Glomerular endothelial cell (primary cell): ENCODE measurements at places on chromosomes 12 and 14. TPM values are rescaled to one million over a fixed set of nuclear protein-coding genes. Genes with fewer than 3 reads are reported as not detected.

Gene PTHLH
- total RNA-seq = 1.4 and 5.0 TPM in 2 replicates

Gene ACSS3
- total RNA-seq = 0.10 and 7.7 TPM in 2 replicates

Gene CAPZA3
- total RNA-seq = not detected in 2 replicates

Gene KRT3
- 0.18 TPM in 1 of 2 replicates, not detected in the other for total RNA-seq

Gene AACS
- 21.0 and 23.3 TPM in 2 replicates for total RNA-seq

Gene AGAP2
- total RNA-seq = 0.47 TPM in 1 of 2 replicates, not detected in the other

Gene KIF26A
- 8.0 and 19.8 TPM in 2 replicates for total RNA-seq

Gene SYNDIG1L
- not detected in 2 replicates for total RNA-seq

Gene LTB4R2
- 1.8 and 8.4 TPM in 2 replicates for total RNA-seq

Gene ACTR10
- total RNA-seq = 64.2 and 67.0 TPM in 2 replicates

Gene IGFBP6
- total RNA-seq = 21.5 and 55.3 TPM in 2 replicates

GRCh38 chr12:62192180-62192902 lies 67.9 kb upstream of the USP15 start:
- peak; percentile 80 for DNase-seq

GRCh38 chr14:70702161-70702560 lies 60.4 kb downstream of the TTC9 start:
- DNase-seq = no peak

DNA sequence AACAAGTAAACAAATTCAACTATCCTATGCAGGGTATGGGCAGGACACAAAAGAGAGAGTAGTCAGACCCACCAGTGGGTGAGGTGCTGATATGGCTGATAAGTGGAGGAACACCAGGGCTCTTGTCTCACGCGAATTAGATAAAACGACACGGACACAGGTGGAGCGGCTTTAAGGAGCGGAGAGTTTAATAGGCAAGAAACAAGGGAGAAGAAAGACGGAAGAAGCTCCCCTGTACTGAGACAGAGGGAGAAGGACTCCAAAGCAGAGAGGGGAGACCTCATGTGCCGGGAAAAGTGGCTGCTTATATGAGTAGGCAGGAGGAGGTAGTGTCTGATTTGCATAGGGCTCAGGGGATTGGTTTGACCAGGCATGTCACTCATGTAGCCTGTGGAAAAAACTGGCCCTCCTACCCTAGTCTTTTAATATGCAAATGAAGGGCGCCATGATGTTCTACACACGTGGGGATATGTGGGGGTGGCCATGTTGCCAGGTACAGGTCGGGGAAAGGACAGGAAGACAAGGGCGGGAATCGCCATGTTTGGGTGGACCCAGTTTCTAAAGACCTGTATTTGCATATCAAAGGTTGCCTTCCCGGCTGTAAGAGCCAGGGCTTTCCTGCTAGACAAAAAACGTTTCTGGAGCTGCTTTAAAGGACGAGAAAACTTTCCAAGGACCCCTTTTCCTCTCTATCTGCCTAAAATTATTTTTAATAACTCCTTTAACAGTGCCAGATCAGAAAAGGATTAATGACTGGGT lies 28.8 kb downstream of the RPGRIP1 start:
- DNase-seq = peak; percentile 23

DNA sequence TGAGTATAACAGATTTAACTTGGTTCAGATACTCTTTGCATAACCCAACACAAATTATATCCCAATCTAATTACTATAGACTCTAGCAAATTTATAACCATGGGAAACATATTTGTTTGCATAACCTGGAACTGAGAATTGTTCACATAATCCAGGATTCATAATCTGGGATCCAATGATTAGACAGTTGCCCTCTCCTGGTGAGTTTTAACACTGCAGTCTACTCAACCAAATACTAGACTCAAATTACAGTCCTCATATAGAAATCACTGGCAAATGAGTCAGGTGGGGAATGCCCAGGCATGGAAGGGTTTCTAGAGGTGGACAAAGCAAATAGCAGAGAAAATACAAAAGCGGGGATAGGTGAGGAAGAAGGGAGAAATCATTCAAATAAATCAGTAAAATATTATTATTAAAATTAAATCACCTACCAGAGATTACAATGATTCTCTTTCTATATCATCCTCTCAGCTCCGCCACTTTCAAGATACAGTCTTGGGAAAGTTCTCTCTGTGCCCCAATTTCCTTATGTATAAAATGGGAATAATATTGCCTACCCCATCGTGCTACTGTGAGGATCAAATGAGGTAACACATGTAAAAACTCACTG lies 9.4 kb downstream of the GCH1 start:
- DNase-seq = peak; percentile 39

GRCh38 chr12:26090836-26091510 lies 33.9 kb downstream of the BHLHE41 start:
- no peak for DNase-seq

DNA sequence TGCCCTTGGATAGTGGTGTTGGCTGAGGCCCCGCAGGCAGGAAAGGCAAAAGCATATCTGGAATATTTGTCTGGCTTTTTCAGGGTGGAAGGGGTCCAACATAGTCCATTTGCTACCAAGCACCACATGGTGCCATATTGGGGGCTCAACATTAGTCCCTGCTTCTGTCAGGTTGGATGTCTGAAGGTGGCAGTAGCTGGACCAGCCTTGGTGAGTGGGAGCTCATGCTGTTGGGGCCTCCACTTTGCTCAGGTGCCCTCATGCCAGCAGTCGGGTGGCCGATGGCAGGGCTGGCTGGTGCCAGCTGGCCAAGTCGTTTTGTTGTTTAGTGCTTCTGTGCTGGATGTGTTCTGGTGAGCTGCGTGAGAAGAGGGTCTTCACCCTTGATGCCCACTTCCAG lies 135.3 kb downstream of the PAPOLA start:
- DNase-seq = no peak

DNA sequence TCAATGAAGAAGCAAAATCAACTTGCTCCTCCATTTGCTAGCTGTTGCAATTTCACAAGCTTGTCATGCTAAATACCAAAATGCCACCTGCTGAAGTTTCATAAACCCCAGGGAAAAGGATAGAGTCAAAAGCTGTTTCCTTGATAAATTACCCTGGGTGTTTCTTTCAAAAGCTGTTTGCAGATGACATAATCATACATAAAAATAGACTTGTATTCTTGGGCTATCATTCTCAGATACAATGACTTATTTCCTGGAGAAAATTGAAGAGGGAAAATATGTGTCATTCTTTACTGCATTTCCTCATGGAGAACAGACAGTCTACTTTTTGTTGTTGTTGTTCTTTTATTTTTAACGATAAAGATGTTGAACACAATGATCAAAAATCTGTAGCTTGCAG lies 119.2 kb downstream of the GALC start:
- DNase-seq = no peak

- no peak for DNase-seq
Measured at GRCh38 chr14:104326848-104327247, 188.5 kb downstream of the KIF26A start.

DNA sequence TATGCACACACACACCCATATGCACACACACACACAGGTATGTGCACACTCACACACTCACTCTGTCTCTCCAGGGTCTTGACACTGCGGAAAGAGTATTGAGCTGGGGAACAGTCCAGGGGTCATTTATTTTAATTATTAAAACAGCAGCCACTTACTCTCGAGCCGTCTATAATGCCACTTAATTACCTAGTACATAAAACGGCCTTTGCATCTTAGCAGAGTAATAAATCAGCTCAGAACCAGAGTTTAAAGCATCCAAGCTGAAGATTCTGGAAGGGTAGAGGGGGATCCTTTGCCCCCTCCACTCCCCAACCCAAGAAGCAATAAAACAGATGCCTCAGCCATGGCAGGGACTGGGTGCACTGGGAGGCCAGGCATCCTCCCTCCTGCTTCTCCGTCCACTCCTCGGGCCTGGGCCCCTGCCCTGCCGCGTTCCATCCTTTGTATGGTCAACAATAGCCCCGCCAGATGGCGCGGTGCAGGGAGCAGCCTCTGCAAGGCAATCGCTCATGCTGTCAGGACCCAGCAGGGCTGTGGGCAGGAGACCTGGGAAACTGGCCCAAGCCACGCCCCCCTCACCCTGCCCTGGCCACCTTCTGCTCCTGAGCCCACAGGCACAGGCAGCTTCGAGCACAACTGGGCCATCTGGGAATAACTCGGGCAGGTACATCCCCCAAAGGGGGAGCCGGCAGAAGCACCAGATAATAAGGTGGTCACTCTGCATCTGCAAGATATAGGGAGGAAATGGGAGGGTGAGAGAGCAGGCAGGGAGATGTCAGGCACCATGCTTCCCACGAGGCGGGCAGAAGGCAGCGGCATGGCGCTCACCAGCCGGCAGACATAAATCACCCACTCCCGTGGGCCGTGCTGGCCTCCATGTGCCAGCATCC lies 40.9 kb downstream of the CCDC85C start:
- peak; percentile 16 for DNase-seq

- DNase-seq = no peak
Measured at GRCh38 chr12:29754235-29755189, 29.2 kb downstream of the TMTC1 start.

GRCh38 chr12:80192087-80192486 lies 92.8 kb downstream of the OTOGL start:
- DNase-seq = no peak

- no peak for DNase-seq
Measured at GRCh38 chr12:115755061-115755724, 522.3 kb downstream of the MED13L start.

GRCh38 chr12:105072888-105073488 lies 11.3 kb downstream of the ALDH1L2 start:
- DNase-seq = no peak

DNA sequence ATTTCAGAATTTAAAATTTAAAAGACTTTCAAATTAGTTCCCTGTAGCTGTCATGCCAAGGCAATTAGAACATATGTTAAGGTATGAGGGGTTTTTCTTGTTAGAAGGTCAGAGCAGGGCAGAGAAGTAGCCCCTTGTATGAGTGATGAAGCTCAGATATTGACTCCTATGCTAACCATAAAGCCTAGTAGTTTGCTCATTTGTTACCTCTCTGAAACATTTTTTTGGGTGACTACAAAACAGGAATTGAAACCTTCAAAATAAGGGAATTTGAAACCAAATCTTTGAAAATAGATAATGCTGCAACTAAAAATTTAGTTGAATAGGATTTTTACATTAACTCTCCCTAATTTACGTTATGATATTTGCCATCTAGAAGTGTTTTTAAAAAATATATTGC lies 333.5 kb downstream of the NAV3 start:
- DNase-seq = no peak
